ENCODE measurements at places on chromosomes 5 and 9.

DNA sequence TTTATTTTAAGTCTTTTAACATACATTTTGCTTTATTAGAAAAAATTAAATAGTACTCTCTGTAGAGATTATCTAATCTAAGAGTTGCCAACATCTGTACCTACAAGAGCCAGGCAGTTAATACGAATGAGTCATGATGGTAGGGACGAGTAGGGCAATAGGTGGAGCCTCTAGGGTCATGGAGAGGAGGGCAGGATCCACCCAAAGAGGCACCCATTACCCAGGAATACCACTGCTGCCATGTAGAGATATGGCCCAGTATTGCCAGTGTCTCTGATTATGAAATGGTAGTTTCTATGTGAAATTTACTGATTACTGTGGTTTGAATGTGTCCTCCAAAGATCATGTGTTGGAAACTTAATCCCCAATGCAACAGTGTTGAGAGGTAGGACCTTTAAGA lies 170.4 kb downstream of the PIK3R1 start:
- DNase-seq: no peak
- H3K4me1 ChIP-seq: peaks cover 17% of the 10 kb centered on the region
- no peaks in the 10 kb centered on the region for H3K36me3 ChIP-seq
- no peaks in the 10 kb centered on the region for H3K27me3 ChIP-seq
- no peak overlapping the region for H3K4me3 ChIP-seq

DNA sequence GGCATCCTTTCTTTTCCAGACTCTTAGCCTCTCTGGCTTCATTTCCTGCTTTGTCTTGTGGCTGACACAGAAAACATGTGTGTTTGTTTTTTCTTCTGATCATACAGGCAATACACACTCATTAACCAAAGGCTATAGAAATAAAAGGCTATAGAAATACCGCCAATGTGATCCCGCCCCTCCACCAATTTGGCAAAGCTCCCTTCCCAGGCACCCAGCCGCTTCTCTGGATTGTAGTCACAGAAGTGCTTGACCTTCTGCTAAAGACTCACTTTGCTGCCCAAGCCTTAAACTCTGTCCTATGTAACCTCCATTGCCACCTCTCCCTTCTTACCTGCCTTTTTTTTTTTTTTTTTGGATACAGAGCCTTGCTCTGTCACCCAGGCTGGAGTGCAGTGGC lies 5.3 kb downstream of the TXNDC15 start:
- H3K4me3 ChIP-seq: no peak overlapping the region
- DNase-seq: no peak
- H3K4me1 ChIP-seq: peaks cover 36% of the 10 kb centered on the region
- peaks cover 22% of the 10 kb centered on the region for H3K36me3 ChIP-seq

- H3K4me1 ChIP-seq: peaks cover 33% of the 10 kb centered on the region
- peaks cover 57% of the 10 kb centered on the region for H3K36me3 ChIP-seq
- no peak overlapping the region for H3K4me3 ChIP-seq
- no peaks in the 10 kb centered on the region for H3K27me3 ChIP-seq
- H3K27ac ChIP-seq: no peak overlapping the region
These were observed 2.4 kb upstream of the CDC42SE2 start for GRCh38 chr5:131261483-131261882.

GRCh38 chr5:53323511-53323910 lies 156.9 kb upstream of the FST start:
- no peak overlapping the region for H3K4me3 ChIP-seq
- no peak overlapping the region for H3K27ac ChIP-seq

DNA sequence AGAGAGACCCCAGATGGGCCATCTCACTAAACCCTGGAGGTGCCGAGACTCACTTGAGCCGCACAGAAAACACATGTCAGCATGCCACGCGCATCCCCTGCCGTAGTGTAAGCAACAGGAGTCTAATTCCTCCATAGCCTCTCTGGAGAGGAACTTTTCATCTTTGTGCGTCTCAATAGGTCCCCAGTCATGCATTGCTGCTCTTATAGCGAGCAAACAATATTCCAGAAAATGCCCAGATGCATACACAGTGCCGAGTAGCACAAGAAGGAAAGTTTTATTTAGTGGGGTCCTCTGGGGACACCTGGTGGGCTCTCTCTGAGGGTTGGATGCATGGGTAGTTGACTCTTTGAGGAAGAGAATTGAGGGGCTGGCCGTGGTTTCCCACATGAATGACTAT lies 97.9 kb upstream of the DAP start:
- H3K27me3 ChIP-seq: peaks cover 44% of the 10 kb centered on the region
- no peak overlapping the region for H3K4me3 ChIP-seq
- H3K4me1 ChIP-seq: peaks cover 8% of the 10 kb centered on the region
- DNase-seq: no peak
- H3K27ac ChIP-seq: no peak overlapping the region
- H3K36me3 ChIP-seq: no peaks in the 10 kb centered on the region

DNA sequence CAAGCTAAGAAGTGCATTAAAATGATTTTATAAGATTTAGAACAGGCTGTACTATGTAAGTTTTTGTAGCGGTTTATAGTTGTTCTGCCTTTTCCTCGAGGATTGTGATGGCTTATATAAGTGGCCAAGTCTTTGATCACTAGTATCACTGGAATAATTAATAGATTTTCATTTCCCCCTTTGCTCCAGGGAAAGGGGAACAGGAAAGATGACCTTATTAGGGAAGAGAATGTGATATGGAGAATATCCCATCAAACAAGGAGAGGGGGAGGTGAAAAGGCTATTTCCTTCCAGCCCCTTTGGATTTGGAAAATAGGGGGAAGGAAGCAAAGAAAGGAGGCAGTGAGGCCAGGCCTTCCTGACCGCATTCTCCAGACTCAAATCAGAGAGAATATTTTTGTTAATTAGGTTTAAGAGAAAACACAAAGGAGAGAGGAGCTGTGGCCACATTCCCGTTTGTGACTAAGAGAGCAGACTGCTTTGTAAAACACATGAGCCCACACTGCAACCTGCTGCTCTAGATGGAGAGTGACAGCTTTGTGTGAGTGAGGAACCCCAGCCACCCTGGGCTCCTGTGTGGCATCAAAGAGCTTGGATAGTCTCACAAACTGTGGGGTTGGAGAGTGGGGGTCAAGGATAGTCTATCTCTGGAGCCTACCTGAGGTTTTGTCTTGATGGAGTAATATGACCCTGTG lies 359.5 kb downstream of the DTWD2 start:
- H3K27ac ChIP-seq: no peak overlapping the region
- H3K36me3 ChIP-seq: no peaks in the 10 kb centered on the region
- DNase-seq: no peak

- peaks cover 4% of the 10 kb centered on the region for H3K4me1 ChIP-seq
- no peak overlapping the region for H3K27ac ChIP-seq
- DNase-seq: no peak
- H3K36me3 ChIP-seq: no peaks in the 10 kb centered on the region
- no peak overlapping the region for H3K4me3 ChIP-seq
- peaks cover 42% of the 10 kb centered on the region for H3K27me3 ChIP-seq
These were observed 4.1 kb downstream of the SNCB start for GRCh38 chr5:176625966-176626875.

DNA sequence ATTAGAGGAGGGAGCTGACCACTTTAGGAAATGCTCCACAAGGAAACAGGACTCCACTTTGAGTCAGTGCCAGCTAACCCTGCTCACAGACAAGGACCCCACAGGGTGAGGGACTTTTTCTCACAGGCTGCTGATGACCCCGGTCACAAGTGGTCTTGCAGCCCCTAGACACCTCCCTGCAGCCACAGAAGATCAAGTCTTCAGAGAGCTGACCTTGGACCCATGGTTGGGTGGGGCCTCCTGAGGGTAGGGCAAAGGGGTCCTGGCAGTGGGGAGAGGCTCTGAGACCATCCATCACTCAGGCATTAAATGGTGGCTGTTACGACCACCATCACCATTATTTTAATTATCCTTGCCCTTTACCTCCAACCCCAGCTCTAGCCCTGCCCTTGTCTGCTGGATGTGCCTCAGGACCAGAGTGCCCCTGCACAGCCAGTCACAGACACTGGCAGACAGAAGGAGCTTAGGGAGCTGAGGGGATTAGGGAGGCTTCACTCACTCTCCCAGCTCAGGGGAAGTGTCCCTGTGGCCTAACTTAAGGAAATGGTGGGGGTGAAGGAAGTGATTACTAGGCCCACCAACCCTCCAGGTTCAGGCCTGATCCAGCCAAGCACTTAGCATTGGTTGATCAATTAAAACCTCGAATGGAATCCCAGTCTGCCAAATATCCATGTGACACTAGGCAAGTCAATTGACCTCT lies 1.6 kb downstream of the ACSL6 start:
- H3K4me1 ChIP-seq: peaks cover 37% of the 10 kb centered on the region
- H3K27me3 ChIP-seq: peaks cover 17% of the 10 kb centered on the region
- peak overlapping the region; percentile 83 for H3K4me3 ChIP-seq
- peaks cover 4% of the 10 kb centered on the region for H3K36me3 ChIP-seq
- no peak for DNase-seq

GRCh38 chr5:16844952-16845351 lies 91.1 kb downstream of the MYO10 start:
- no peak for DNase-seq
- no peaks in the 10 kb centered on the region for H3K4me1 ChIP-seq
- H3K4me3 ChIP-seq: no peak overlapping the region
- H3K27me3 ChIP-seq: no peaks in the 10 kb centered on the region
- H3K36me3 ChIP-seq: no peaks in the 10 kb centered on the region

DNA sequence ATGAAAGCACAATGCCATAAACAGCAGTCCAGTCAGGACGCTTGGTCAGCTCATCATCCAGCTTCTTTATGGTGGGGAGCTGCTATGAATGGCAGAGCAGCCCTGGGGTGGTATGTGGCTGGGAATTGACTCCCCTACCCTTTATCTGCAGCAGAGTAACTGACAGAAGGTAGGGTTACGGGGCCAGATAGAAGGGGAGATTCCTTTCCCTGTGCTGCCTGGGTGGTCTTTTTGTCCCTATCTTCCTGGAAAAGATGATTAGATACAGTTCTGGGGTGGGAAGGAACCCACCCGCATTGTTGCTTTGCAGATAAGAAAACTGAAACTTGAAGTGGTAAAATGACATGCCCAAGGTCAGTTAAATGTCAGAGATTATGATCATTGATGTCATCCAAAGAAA lies 405.5 kb downstream of the ARHGEF28 start:
- H3K36me3 ChIP-seq: no peaks in the 10 kb centered on the region
- H3K4me3 ChIP-seq: no peak overlapping the region
- peaks cover 11% of the 10 kb centered on the region for H3K27me3 ChIP-seq
- no peak overlapping the region for H3K27ac ChIP-seq
- no peak for DNase-seq

- H3K36me3 ChIP-seq: peaks cover 8% of the 10 kb centered on the region
- no peak for DNase-seq
- peak overlapping the region; percentile 95 for H3K27ac ChIP-seq
- peaks cover 22% of the 10 kb centered on the region for H3K4me1 ChIP-seq
These were observed 635 bp downstream of the IFT74 start for GRCh38 chr9:26956860-26957233.

- H3K4me3 ChIP-seq: peak overlapping the region; percentile 2
- H3K4me1 ChIP-seq: peaks cover 58% of the 10 kb centered on the region
- H3K27me3 ChIP-seq: no peaks in the 10 kb centered on the region
- no peak overlapping the region for H3K27ac ChIP-seq
These were observed 4.1 kb downstream of the MRPL36 start for GRCh38 chr5:1795506-1795905.

DNA sequence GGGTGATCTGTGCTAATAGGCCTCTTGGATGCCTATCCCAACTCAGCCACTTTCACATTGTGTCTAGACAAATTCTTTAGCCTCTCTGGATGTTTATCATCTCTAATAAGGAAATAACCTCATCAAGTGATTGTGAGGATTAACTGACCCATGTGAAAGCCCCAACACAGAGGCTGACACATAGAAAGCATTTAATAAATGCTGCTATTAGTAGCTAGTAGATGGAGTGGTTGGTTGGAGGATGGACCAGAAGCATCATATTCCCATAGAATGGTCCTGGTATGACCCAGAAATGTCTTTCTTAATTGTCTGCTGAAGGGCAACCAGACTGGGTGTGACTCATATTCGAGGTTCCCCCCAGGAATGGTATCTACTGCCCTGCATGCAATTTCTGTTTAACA lies 124.4 kb downstream of the PIK3R1 start:
- peaks cover 9% of the 10 kb centered on the region for H3K4me1 ChIP-seq
- H3K27ac ChIP-seq: no peak overlapping the region
- no peaks in the 10 kb centered on the region for H3K36me3 ChIP-seq
- no peak overlapping the region for H3K4me3 ChIP-seq
- DNase-seq: no peak
- H3K27me3 ChIP-seq: no peaks in the 10 kb centered on the region

DNA sequence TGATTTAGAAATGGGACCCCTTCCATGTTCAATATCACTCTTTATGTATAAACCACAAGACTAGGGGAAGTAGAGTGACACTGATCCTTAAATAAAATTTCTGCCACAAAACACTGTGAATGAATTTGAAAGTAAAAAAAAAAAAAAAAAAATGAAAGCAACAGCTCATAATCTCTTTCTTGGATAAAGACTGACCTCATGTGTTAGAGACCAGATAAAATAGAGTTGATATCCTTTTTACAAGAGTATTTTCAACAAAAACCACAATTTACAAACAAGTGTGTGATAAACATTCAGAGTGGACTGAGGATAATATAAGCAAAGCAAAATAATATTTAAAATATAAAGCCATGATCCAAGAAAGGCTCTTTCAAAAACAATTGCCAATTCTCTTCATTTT lies 180.2 kb downstream of the FBXL17 start:
- peaks cover 9% of the 10 kb centered on the region for H3K4me1 ChIP-seq
- no peaks in the 10 kb centered on the region for H3K36me3 ChIP-seq
- H3K4me3 ChIP-seq: no peak overlapping the region
- no peak for DNase-seq
- H3K27me3 ChIP-seq: no peaks in the 10 kb centered on the region
- H3K27ac ChIP-seq: no peak overlapping the region

DNA sequence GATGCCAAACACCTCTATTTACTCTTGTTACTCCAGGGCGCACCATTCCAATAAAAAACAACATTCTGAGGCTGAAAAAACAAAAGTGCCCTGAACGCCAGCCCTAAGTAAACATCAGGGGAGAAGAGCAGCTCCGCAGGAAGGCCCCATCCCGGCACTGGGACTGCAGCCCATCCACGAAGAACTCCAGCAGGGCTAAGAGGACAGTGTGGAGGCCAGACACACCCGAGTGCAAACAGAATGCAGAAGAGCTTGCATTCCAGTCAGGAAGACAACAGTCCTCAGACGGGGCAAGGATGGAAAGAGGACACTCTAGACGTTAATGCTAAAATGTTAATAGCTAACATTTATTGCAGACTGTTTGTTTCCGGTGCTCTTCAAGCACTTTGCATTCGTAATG lies 33.0 kb downstream of the FAM240B start:
- no peaks in the 10 kb centered on the region for H3K27me3 ChIP-seq
- H3K4me3 ChIP-seq: no peak overlapping the region
- H3K36me3 ChIP-seq: no peaks in the 10 kb centered on the region
- H3K27ac ChIP-seq: no peak overlapping the region
- H3K4me1 ChIP-seq: peaks cover 6% of the 10 kb centered on the region

DNA sequence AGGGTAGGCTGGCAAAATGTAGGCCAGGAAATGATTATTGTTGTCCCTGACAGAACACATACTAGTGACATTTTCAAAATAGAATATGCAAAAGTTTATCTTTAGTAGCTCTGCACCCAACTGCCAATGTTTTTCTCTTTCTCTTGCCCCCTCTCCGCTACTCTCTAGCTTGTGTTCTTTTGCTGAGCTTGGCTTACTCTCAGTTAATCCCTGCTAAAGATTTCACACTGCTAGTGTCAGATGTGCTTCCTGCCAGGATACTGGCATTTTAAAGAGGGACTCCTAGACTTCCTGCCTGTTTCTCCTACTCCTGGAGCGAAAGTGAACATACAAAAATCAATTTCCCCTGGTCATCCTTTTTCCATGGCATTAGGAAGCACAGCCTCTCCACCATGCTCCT lies 260.5 kb downstream of the ARRDC3 start:
- no peaks in the 10 kb centered on the region for H3K36me3 ChIP-seq
- H3K27ac ChIP-seq: no peak overlapping the region
- H3K4me3 ChIP-seq: no peak overlapping the region
- no peaks in the 10 kb centered on the region for H3K4me1 ChIP-seq

All from effector memory CD8-positive, alpha-beta T cell (primary cell).